HT1080 (cell line): ENCODE measurements at places on chromosomes 2 and 18. TPM values are rescaled to one million over a fixed set of nuclear protein-coding genes. Genes with fewer than 3 reads are reported as not detected.

The PLGLB1 gene
- total RNA-seq = 0.17 TPM in 1 of 2 replicates, not detected in the other

The NTSR2 gene
- not detected in 2 replicates for total RNA-seq

The CCDC88A gene
- 26.4 and 28.5 TPM in 2 replicates for total RNA-seq

The CGREF1 gene
- total RNA-seq = 0.13 and 0.26 TPM in 2 replicates

GRCh38 chr18:37527395-37527794, 38.2 kb downstream of the CELF4 start:
- no peak for DNase-seq

- DNase-seq = no peak
These were observed at the start of gene ATOH8 for GRCh38 chr2:85753525-85754312. Gene ATOH8, plus strand, starts transcription at chr2:85753991. Its CDS starts 199 bp downstream, at chr2:85754190.

DNA sequence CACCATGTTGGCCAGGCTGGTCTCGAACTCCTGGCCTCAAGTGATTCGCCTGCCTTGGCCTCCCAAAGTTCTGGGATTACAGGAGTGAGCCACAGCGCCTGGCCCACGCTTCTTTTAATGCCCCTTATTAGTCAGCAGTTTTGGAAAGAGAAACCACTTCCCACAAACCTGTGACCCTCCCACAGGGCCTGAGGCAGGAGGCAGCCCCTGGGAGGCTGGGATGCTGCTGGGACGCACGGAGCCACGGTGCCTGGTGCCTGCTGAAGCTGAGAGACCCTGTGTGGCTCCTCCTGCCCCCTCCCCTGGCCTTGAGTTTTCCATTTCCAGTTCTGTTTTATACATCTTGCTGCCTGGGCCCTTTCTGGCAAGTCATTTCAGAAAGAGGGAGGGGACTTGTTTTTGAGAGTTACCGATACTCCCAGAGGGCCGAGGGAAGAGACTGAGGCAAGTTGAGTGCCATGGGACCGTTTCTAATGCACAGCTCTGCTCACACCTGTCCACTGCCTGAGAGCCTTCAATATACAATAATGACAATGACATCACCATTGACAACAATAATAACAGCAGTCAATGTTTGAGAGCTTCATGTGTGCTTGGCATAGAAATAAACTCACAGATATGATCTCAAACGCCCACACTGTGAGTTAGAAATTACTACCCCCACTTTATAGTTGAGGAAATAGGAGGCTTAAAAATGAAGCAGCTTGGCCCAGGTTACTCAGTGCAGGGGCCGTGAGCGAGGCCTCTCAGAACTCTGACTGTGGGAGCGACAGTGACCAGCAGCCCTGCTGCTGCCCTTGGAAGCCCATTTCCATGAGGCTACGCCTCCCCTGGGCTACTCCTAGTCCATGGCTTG, 78.1 kb upstream of the YWHAQ start:
- DNase-seq = no peak

- no peak for DNase-seq
These were observed 26.1 kb upstream of the C1D start for GRCh38 chr2:68088940-68089339.

GRCh38 chr2:118118479-118118878, 30.2 kb downstream of the INSIG2 start:
- no peak for DNase-seq

GRCh38 chr2:19208479-19209199, 149.8 kb downstream of the OSR1 start:
- DNase-seq = no peak

DNA sequence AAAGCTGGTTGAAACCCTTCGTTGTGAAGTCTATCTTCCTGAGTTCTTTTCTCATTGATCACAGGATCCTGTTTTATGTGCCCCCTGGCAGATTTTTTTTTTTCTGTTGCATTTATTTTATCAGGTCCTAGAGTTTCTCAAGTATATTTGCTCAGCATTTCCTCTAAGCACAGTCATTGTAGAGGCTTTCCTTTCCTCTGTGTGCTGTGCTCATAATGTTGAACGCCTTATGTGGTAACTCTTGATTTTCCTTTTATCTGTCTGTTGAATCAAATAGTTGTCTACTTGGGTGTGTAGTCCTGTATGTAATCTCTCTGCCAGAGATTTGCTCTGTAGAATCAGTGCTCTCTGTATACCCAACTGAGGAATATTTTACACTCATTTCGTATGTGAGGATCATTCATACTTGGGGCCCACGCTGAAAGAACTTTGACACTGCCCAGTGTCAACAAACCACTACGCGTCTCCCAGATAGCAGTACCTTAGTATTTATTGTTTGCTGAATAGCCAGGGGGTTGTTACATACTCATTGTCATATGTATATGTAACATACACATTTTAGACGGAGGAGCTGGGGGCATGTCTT, 118.2 kb downstream of the CTNNA2 start:
- no peak for DNase-seq
